ENCODE measurements at places on chromosomes 12 and 14.

DNA sequence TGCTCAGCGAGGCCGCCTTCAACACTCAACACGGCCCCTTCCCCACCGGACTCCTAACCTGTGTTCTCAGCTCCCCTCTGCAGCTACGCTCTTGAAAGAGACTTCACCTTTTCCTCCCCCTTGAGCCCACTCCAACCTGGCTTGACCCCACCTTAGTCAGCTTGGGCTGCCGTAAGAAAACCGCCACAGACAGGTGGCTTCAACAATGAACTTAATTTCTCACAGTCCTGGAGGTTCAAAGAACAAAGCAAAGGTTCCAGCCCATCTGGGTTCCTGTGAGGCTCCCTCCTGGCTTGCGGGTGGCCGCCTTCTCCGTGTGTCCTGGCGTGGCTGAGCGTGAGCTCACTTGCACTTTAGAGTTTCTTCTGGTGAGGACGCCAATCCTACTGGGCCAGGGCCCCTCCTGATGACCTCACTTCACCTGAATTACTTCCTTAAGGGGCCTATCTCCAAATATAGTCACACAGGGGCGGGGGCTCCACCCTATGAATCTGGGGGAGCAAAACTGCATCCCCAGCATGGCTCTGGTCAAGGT is 138.8 kb downstream of the CALM1 start:
- no peak for DNase-seq

GRCh38 chr12:30863839-30864238 is 62.7 kb upstream of the TSPAN11 start:
- no peak for DNase-seq

DNA sequence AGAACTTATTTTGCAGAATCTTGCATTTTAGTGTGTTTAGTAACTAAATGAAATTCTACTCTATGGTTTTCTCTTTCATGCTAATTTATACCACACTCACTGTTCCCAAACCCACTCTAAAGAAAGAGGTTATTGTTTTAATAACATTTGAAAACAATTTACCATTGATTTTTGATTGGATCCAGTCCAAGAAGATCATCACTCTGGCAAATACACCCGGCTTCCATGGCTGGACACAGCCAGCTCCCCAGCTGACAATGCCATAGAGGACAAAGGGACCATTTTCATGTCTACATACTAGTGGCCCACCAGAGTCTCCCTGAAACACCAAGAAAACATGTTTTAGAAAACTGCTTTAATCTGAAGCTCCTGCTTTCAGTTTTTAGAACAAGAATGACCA is 42.4 kb downstream of the OVCH1 start:
- DNase-seq = no peak

DNA sequence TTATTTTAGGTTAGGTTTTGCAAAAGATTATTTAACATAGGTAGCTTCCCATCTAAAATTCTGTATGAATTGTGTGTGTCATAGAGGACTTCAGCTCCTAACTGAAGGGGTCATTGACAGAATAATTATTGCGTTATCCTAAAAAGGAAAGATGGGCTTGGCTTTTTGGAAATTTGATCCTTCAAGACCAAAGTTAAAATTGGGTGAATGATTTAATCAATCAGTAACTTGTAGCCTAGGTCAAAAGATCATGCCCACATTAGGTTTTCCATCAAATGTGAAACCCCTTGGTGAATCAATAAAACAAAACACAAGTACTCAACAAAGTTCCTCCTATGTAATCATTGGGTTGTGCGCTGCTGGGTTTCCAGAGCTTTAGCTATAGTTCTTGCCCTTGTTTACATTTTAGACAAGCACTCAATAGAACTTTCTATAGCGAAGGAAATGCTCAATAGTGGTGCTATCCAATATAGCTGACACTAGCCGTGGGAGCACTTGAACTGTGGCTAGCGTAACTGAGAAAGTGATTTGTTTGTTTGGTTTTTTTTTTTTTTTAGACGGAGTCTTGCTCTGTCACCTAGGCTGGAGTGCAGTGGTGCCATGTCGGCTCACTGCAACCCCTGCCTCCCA is 37.6 kb upstream of the ARHGAP5 start:
- DNase-seq = no peak

DNA sequence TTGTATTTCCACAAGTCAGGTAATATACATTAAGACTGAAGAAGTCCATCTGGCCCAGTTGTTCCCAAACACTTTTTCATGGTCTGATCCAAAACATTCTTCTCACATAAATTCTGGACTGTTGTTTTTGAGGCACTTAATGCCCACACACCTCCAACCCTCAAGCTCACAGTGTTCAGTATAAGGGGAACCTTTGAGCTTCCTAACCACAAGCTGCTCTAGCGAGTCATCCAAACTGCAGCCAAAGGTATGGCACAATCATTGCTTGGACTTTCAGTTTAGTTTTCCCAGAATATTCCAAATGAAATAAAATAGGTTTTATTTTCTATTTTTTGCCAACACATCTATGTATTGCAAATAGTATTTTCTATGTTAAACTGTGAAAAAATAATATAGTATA is 103.0 kb downstream of the PUS7L start:
- no peak for DNase-seq

DNA sequence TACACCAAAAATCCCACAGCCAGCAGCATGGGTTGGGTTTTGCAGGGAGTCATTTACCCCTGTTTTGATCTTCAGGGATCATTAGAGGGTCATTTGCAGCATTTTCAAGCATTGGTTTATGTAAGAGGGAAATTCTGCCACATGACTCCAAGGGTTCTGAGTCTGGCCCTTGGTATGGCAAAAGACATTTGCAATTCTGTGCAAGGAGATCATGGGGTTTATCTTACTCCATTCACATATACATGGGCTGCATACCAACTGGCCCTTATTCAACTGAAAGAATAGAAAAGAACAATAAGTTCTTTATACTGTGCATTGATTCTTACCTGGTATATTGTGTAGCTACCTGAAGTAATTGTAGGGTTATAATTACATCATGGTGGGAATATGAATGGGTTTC is 13.7 kb downstream of the SIX4 start:
- no peak for DNase-seq

DNA sequence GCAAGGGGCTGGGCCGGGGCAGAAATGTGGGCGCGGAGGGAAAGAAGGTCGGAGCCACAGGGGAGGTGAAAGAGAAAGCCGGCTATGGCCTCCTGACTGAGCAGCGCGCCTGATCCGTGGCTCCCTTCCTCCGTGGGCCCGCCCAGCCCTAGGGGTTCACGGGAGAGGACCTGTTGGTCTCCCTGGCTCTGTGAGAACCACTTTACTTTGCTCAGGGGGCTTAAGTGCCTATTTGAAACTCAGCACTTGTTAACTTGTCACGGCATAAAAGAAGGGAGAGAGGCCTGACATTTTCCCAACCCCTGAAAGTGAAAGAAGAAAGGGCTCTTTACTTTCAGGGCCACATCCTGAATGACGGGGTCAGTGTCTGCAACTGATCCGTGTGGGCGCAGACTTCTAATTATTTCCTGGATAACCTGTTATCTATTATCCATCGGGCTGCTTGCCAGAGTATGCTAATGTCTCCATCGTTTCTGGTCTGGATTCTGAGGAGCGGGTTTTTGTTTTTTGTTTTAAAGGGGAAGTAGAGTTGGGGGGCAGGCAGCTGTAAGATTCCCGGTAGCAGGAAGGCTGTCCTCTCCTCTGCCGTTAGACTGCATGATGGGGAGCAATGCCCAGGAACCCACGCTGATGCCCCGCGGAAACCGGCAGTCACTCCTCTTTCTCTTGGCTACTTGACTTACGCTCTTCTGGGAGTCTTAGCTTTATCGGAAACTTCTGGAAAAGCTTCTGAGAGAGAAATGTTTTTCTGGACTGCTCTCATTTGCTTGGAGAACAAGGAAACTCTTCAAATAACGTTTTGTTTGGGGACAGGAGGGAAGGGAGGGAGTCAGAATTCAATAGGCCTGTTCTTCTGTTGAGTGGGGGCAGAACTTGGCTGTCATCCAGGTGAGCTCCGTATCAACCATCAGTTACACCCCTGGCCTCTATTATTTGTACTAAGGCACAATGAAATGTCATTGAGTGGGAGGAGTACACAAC is 127.7 kb upstream of the MAX start:
- peak; percentile 36 for DNase-seq

- peak; percentile 59 for DNase-seq
These were observed 249.6 kb upstream of the TBX3 start for GRCh38 chr12:114933428-114934160.

DNA sequence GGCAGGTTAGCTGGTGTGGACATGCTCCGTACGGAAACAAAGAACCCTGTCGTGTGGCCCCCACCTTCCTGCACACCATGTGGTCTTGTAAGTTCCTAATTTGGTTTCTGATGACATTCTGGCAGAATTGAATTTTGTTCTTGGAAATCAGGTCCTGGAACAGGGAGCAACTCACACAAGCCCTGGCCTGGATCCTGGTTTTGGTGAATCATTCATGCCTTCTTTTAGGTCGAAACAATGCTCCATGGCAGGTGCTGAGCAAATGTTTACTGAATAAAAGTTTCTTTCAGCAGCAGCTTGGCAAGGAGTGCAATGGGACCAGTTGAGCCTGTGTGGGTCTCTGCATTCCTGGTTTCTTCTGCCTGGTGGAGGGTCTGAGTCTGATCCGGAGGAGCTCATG is 978.4 kb downstream of the BCL11B start:
- DNase-seq = no peak

- DNase-seq = no peak
These were observed 6.0 kb downstream of the SYT1 start for GRCh38 chr12:78870539-78870938.

GRCh38 chr14:31559939-31560338 is 1.3 kb upstream of the NUBPL start:
- no peak for DNase-seq

DNA sequence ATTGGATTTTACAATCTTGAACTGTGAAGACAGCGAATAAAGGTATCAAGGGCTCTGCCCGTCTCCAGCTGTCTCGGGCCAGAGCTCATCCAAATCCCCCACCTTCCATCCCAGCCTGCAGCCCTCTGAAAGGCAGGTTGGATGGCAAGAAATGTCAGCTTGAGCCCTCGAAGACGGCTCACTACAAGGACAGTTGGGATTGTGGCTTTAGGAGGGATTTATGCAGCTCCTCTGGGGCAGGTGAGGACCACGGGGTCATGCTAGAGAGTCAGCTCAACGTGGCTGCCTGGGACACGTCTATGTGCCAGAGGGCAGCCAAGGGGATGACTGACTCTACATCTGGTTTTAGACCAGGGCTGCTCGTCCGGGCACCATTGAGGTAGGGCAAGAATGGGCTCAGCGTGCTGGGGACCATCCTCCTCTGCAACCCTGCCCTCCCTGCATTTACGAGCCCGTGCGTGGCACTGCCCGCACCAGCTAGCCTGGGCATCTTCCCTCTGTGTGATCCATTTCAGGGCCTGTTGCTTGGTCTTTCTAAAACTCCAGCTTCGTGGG is 16.2 kb downstream of the MVK start:
- DNase-seq = no peak

DNA sequence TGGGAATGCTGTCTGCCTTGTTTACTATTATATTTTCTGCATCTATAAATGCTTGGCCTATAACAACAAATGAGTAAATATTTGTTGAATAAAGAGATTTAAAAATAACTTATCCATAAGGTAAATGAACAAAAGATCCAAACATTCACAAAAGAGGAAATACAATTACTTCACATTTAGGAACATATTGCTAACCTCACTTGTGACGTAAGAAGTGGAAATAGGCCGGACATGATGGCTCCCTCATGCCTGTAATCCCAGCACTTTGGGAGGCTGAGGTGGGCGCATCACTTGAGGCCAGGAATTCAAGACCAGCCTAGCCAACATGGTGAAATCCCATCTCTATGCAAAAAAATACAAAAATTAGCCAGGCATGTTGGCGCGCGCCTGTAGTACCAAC is 25.7 kb upstream of the CKAP4 start:
- no peak for DNase-seq

DNA sequence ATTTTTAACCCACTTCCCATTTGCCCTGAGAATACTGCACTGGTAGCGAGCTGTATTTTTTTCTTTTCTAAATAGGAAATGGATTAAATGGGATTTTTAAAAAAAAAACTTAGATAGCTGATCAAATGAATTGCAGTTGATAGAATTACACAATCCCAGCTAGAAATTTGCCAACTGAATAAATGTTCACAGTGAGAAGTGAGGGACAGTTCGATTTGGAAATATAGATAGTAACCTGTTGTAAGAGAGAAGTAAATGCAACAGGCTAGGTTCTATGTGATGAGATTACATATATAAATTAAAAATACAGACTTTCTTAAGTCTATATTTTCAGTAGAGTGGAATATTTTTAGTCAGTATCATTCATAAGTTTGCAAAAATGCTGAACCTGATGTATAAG is 48.1 kb upstream of the SMCO2 start:
- no peak for DNase-seq

DNA sequence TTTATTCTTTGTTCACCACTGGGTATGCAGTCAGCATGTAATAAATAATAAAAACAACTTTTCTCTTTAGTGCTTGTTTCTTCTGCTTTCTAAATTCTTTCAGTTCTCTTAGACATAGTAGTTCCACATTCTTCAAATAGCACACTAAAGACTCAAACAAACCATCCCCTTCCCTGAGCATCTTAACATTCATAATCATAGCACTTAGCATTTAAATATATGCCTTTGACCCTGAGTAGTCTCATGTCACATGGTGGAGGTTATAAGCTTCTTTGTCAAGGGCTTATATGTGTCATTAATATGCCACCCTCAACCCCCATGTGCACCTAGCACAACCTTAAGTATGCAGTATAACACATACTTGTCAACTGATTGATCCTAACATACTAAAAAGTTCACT is 212.7 kb downstream of the PHLDA1 start:
- DNase-seq = no peak

DNA sequence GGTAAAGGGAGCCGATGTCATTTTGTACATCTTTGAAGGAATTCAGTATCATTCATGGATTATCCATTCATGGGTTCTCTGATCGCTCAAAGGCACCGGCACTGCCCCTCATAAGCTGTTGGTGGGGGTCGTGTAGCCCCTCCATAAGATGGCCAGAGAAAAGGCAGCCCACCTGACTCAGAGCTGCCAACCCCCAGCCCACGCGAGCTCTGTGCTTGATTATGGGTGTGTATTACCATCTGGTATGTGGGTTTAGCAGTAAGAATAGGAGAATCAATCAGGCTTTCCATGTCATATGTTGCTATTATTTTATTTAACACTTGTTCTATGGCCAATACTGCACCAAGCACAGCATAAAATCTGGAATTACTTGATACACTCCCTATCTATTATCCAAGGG is 32.1 kb upstream of the AMIGO2 start:
- no peak for DNase-seq

- DNase-seq = no peak
These were observed 52.8 kb upstream of the ELK3 start for GRCh38 chr12:96141216-96141912.

GRCh38 chr12:71439362-71439612 is 311 bp upstream of the LGR5 start:
- DNase-seq = no peak

GRCh38 chr12:14278294-14278953 is 87.1 kb upstream of the ATF7IP start:
- DNase-seq = no peak
